ENCODE measurements at places on chromosomes 3 and 15.

DNA sequence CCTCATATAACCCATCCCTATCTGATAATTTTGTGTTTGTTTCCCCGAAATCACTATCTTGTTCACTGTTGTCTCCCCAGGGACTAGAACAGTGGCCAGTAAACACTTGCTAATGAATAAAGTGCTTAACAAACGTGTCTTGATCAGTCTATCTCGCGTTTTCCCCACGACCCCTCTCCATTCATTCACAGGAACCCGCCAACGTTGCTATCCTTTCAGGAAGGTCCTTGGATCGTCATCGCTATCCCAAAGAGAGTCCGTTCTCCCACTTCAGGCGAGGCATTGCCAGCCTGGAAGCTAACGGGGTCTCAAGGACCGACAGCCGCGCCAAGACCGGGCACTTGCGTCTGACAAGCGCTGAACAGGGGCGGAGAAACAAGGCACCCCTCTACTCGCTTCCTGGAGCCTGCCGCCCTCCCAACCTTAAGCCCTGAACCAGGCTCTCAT, 344 bp downstream of the LINS1 start:
- DNase-seq, result peak; percentile 24

GRCh38 chr3:181808053-181808452, 96.3 kb downstream of the SOX2 start:
- no peak for DNase-seq

DNA sequence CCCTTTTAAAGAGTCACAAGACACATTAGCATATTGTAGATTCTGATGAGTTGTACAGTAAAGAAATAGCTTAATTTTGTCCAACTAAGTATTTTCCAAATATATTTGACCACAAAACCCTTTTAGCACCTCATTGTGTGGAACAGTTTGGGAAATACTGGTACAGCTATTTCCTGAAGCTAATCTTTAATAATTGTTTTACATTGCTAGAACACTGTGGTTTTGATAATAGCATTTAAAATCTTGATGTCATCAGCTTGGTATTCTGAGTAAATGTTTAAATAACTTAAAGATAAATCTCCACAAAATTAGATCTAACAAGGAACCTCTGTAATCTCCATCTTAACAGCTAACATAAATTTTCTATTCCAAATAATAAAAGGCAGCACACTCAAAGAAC, 140.0 kb upstream of the MLF1 start:
- no peak for DNase-seq

DNA sequence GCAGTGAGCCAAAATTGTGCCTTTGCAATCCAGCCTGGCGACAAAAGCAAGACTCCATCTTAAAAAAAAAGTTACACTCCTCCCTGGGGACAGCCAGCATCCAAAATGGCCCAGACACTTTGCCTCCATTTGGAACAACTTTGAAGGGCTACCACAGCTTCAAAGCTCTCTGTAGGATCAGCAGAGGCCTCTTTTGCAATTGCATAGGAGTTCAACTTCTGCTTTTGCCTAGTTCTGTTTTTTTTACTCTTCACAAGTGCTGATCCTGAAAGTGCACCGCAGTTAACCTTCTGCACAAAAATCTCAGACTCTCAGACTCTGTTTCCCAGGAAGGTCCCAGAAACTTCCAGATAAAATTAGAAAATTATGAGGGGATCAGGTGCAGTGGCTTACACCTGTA, 25.2 kb upstream of the SLC4A7 start:
- no peak for DNase-seq

GRCh38 chr15:71496336-71496955, 313.9 kb upstream of the NR2E3 start:
- peak; percentile 25 for DNase-seq

DNA sequence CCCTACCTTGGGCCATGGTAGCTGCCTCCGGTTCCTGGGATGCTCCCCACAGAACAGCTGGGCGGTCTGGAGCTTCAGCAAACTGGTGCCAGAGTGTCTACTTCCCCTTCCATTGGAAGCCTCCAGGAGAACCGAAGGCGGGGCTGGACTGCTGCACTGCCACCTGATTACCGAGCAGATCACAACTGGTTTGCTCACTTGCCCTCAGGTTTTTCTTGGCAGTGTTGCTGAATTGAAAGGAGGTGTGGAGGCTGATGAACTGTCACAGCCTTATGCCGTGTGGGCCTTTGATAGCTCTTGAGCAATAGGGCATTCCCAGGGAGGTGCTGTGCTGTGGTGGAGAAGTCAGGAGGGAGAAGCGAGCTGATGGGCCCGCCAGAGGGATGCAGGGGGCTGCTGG, at the start of gene TGM5:
TGM5 (minus strand) TSS at position 95 of the 400 bp plus-strand sequence; CDS start at position 16, 79 bp downstream.
- no peak for DNase-seq

GRCh38 chr3:190224863-190225692, 97.2 kb downstream of the CLDN1 start:
- no peak for DNase-seq

GRCh38 chr3:179265875-179266274, 15.0 kb upstream of the KCNMB3 start:
- DNase-seq, result no peak

- DNase-seq, result no peak
Measured at GRCh38 chr15:38696790-38697495, 132.3 kb upstream of the RASGRP1 start.

- DNase-seq, result no peak
Measured at GRCh38 chr3:30397030-30397429, 209.4 kb upstream of the TGFBR2 start.

- DNase-seq, result no peak
Measured at GRCh38 chr3:78402720-78403119, 1362.8 kb downstream of the ROBO2 start.

DNA sequence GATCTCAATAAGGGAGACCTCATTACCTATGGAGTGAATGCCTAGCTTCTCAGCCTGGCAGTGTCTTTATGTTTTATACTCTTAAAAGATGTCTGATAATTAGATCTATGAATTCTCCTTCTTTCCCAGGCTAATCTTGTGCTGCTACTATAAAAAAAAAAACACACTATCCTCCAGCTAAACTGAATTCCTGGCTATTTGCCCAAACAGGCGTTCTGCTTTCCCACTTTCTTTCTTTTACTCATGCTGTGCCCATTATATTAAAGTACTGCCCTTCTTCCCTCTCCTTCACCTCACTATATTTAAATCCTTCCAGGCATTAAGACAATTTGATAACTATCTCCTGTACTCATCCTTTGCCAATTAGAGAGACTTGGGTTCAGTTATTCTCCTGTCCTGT, 1134.9 kb downstream of the ROBO2 start:
- DNase-seq, result no peak

DNA sequence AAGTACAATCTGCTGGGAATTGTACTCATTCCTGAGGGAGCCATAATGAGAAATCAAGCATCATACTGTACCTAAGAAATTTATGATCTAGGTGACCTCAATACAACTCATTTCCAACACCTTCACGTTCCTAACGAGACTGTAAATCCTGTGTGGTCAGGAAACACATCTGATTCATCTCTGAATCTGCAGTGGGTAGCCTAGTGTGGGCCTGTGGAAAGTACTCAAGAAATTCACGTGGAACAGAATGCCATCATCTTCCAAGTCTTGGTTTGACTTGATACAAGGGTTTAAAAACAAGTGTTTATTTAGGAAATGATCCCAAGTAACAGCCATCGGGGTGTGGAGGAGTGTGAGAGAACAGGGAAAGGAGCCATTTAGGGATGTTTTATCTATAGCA, 568.9 kb downstream of the EDEM1 start:
- no peak for DNase-seq

GRCh38 chr3:194137506-194138474, 1.8 kb downstream of the HES1 start:
- peak; percentile 66 for DNase-seq

GRCh38 chr3:120040813-120041377, 53.4 kb downstream of the GSK3B start:
- DNase-seq, result no peak
